Foreskin keratinocyte (primary cell): ENCODE measurements at places on chromosomes 5 and 9. TPM values are rescaled to one million over a fixed set of nuclear protein-coding genes. Genes with fewer than 3 reads are reported as not detected.

Gene TMEM167A
- polyA plus RNA-seq = 68.1 and 77.5 TPM in 2 replicates

DNA sequence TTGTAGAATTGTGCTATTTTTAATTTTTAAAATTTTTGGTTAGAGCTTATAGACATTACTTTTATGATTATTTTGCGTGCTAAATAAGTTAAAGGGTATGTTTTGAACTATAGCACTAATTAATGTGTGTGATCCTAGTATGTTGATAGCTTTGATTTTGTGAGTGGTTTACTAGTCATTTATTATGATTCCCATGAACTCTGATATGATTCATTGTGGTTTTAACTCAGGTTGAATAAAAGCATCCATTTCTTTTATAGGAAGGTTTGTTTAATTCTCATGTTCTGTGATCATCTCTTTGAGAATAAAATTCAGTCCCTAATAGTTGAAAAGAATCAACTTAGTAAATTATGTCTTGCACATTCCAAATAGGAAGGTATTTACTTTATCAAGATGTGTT, 22.5 kb downstream of the C5orf22 start:
- DNase-seq = no peak

DNA sequence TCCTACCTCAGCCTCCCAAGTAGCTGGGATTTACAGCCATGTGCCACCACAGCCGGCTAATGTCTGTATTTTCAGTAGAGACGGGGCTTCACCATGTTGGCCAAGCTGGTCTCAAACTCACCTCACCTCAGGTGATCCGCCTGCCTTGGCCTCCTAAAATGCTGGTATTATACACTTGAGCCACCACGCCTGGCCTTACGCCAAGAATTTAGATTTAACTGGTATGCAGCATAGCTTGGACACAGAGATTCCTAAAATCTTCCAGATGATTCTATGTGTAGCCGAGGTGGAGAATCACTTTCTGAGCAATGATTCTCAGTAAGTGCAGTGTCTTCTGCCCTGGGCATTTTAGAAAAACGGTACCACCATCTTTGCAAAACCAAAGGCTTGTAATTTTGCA, 74.1 kb downstream of the HABP4 start:
- no peak for DNase-seq

DNA sequence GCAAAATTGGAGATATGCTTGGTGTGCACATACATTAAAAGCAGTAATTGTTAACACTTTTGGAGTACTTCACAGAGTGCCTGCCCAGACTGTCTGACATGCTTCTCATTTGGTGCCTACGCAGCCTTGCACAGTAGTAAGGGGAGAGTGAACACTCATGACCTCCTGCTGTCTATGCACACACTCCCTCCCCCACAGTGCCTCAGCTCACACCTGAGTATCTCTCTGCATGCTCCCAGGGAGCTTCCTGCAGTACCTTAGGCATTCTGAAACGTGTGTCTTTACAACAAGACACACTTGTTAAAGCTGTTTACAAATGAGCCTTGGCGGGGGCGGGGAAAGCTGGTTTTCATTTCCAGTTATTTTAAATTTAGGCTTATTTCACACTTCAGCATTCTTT, 18.0 kb downstream of the MAP3K1 start:
- no peak for DNase-seq

Gene LCN9
- not detected in 2 replicates for polyA plus RNA-seq

- DNase-seq = no peak
These were observed 1963.3 kb upstream of the CDH9 start for GRCh38 chr5:29001666-29002065.

GRCh38 chr5:178537467-178538371, 52.5 kb downstream of the COL23A1 start:
- no peak for DNase-seq

GRCh38 chr9:135971111-135971766, 10.1 kb upstream of the UBAC1 start:
- no peak for DNase-seq

- DNase-seq = no peak
These were observed 76.6 kb upstream of the ZNF169 start for GRCh38 chr9:94182532-94182931.

- no peak for DNase-seq
These were observed 6.5 kb downstream of the AMACR start for GRCh38 chr5:34001241-34001841.

DNA sequence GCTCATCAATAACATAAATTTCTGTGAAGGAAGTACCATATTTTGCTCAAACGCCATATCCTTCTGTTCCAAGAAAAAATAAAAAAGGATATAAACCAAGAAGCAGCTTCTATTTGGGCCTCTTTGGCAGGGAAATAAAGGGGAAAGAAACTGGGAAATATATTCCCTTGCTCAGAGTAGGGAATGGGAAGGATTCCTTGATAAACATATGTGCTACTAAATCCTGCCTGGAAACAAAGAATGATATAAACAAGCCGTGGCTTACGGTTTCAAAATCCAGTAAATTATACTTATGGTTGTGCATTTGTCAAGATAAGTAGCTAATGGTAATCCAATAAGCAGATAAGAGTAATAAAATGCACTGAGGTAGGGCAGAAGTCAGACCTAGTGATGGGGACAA, 481.6 kb downstream of the NTRK2 start:
- no peak for DNase-seq

Gene IL5
- not detected in 2 replicates for polyA plus RNA-seq

- no peak for DNase-seq
These were observed 52.5 kb upstream of the NCS1 start for GRCh38 chr9:130119519-130120298.

- DNase-seq = no peak
These were observed 61.9 kb downstream of the FAM78A start for GRCh38 chr9:131214286-131214856.

DNA sequence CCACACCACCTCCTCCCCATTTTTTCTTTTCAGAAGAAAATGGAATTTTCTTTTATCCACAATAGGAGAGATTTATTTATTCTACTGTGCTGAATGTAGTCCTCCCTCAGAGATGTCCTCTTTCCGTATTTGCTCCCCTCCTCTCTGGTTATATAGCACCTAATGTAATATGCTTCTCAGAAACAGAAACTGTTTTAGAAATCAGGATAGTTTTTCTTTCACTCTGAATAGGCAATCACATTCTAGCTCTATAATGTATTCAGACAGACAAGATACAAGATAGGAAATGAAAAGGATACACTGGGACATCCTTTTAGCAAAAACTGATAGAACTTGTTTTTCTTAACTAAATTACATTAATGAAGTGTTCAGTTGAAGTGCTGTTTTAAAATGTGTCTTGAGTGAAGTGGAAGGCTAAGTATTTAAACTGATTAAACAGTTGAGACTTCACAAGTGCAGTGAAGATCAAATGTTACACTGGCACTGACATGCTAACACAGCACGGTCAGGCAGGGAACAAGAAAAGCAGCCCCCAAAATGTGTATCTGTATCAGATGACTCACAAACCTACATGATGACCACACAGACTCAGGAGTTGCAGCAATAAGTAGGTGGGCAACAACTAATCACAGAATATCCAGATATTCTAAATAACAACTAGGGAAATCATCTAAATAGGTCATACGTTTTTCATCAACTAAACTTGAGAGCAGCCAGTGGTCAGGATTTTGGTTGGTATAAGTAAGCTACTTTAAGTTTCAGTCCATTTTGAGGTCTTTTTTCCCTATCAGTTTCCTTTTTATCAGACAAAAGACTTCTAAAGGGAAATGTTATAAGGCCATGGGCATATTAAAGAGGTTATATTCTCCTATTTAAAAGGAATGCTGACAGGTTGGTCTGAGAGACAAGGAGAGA, 260.4 kb downstream of the MLLT3 start:
- no peak for DNase-seq

DNA sequence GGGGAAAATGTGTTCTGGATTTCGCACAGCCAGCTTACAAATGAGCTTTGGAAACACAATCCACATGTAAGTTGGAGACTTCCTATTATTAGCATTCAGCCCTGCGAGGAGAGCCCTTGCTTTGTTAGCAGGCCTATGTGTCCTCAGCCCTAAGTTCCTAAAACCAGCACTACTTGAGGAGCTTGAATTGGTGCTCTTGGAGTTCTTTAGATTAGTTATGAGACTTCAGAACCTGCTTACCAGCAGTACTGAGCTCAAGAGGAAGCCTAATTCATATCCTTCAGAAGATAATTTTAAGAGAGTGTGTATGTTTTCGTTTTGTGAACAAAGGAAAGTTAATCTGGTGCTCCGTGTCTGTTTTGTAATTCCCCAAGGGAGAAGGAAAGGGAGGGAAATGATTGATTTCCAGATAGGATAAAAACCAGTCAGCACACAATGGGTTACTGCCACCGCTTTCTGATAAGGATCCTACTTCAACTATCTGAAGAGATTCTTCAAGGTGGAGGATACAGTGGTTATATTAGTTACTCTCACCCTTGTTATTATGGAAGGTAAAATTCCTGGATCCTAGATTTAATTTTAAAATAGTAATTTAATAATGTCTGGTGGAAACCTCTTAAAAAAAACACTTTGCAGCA, 35.2 kb downstream of the PIK3R1 start:
- DNase-seq = no peak

DNA sequence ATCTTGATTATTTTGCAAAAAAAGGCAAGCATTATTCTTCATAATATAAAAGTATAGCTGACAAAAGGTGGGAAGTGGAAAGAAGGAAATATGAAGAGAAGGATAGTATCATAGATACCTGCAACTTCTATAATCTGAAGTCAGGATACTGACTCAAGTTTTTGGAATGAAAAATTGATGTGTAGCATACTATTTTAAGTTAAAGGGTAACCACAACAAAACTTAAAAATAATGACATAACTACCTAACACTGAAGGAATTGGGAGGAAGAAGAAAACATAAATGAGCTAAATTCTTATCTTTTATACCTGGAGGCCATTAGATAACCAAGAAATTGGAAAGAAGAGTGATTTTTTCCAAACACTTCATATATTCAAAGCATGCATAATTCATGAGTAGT, 51.8 kb upstream of the TLE1 start:
- DNase-seq = peak; percentile 28

Gene CCL19
- polyA plus RNA-seq = not detected in 2 replicates

DNA sequence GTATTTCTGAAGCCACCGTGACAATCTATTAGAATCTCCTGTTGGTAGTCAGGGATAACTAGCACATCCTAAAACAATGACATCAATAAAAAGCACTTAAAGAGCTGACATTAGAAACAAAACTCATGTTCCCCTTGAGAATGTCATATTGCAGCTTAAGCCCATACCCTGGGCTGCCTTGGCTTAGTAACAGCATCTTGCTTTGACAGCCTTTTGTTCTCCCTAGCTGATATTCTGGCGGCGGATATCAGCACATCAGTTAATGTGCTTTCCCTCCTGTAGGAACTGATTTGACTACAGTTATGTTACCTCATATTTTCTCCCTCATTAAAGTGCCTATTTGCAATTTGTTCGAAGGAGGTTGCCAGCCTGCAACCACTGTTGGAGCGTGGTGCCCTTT, 214.1 kb downstream of the CD180 start:
- DNase-seq = no peak

DNA sequence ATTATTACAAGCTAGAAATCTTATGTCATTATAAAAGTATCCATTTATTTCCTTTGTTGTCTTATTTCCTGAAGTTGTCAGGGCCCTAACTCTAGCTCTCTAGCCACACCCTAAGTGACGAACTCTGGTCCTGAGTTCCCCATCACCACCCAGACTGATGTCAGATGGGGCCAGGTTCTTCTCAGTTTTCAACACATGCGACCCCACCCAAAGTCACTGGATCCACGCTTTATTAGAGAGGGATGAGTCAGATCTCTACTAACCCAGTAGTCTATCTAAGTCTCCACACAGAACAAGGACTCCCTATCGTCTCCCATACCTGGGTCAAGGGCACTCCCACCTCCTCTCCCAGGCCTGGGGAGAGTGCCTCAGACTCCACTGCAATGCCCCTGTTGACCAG, 6.8 kb upstream of the FEM1C start:
- DNase-seq = no peak

DNA sequence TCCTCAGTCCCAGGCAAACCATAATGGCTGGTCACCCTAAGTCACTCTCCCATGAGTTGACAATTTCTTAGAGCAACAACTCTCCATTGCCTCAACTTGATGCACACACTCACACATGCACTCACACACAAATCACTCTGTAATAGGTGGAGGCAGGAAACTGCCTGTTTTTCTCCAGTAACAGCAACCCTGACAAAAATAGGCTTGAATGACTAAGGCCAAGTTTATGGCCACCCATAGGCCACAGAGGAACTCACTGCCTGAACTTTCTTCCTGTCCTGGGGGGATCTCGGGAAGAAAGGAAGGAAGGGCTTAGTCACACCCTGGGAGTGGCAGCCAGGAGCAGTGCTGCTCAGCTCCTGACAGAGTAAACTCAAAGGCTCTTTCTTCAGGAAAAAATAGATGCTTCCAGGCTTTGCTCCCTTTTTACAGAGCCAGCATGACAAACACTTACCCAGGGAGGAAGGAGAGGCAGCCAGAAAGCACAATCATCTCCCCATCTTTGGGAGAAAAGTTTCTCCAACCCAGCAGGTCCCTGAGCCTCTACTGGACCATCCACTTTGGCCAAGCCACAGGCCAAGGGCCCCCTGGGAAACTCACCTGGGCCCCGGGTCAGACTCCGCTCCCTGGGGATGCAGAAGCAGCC, 368 bp downstream of the SH3TC2 start:
- peak; percentile 99 for DNase-seq

Gene AQP7
- not detected in 2 replicates for polyA plus RNA-seq
